ENCODE measurements at places on chromosomes 4 and X.
A peak's percentile ranks its signal among the peaks of the same experiment; 100 is the strongest.

GRCh38 chr4:25632135-25632534 is 23.5 kb upstream of the SLC34A2 start:
- no peak for DNase-seq

DNA sequence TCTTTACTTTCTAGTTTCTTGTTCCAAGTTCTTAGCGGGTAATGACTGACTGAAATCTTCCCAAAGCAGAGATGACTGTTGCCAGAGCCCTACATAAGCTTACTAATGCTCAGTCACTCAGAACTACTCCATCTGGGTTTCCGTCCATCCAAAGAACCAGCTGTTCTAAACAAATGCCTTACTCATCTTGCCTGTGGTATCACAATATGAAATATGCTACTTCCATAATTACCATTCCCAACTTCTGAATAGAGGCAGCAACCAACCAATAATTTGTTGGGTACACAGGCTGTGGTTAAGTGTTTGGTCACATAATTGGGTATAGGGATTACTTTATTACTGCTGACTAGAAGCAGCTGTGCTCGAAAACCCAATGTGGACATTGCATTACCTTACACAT is 930.2 kb upstream of the DIAPH2 start:
- DNase-seq, result no peak

DNA sequence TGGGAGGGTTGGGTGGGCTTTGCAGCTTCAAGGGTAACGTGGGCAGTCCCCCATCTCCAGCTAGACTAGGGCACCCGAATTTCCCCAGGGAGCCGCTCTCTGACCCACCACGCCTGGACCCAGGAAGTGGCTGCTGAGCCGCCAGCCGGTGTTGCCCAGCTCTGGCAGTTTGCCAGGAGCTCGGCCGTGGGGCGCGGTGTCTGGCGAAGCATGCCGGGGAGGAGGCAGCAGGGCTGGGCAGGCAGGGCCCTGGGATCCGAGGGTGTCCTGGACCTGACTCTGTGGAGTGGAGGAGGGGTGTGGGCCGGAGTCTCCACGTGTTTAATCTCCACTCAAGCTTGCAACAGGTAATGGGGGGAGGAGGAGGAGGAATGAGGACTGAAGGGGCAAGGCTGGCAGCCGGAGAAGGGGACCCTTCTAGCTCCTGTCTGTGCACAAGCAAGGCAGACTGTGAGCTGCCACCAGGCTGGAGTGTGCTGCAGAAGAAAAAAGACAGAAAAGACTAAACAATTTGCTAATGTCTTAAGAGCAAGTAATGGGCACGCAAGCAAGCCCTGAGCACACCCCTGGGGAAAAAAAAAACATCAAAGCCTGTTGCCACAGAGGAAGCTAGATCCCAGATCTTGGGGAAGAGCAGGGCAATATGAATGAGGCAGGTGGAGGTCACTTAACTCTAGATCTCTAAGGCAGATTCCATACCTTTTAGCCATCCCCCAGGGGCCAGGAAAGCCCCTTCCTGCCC is 2.4 kb downstream of the LONRF3 start:
- DNase-seq, result peak; percentile 27

- DNase-seq, result no peak
Observed at GRCh38 chrX:25762656-25763055, 375.5 kb upstream of the MAGEB18 start.

- DNase-seq, result peak; percentile 82
Observed at GRCh38 chr4:122577808-122578781, 42.8 kb downstream of the IL21 start.

GRCh38 chr4:66562276-66562806 is 892.1 kb upstream of the EPHA5 start:
- DNase-seq, result no peak

DNA sequence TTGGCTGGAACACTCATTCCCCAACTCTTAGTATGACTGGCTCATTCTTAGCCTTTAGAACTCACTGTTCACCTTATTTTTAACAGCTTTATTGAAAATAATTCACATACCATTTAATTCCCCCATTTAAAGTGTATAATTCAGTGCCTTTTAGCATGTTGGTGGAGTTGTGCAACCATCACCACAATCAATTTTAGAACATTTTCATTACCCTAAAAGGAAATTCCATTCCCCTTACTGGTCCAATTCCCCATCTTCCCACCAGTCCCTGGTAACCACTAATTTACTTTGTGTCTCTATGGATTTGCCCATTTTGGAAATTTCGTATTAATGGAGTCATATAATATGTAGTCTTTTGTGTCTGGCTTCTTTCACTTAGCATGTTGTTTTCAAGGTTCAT is 19.7 kb downstream of the NHSL2 start:
- DNase-seq, result no peak

DNA sequence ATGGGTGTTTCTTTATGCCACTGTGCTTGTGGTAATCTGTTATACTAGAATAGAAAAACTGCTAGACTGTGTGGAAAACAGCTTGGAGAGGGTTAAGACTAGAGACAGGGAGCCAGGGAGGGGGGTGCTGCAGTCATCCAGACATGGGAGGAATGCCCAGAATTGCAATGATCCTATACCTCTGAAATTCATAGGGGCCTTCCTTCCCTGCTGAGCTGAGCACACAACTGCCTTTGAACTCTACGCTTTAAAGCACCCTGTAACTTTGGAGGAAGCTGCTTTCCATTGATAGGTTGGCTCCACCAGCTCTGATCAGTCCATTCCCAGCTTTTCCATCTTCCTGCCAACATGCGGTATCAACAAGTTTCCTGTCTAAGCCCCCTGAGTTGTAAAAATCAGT is 155.9 kb upstream of the RASGEF1B start:
- no peak for DNase-seq
